ENCODE measurements at places on chromosomes 1 and 21.

DNA sequence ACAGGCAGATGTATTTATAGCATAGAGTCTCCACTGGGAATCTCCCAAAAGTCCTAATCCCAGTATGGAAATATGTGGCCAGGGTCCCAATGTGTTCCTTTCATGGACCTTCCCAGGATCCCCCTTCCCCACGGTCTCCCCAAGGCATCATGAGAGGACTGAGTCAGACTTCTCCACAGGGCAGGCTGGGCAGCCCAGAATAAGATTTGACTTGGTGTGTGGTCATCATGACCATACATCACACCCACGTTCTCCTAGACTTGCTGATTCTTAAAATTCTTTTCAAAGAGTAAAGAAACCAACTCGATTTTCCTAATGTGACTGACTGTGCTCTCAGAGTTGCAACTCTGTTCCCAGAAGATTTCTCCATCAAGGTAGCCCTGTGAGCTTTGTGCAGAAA is 93.9 kb upstream of the CD34 start:
- no peak for DNase-seq
- no peaks in the 10 kb centered on the region for H3K4me1 ChIP-seq
- H3K4me3 ChIP-seq, result no peak overlapping the region
- no peaks in the 10 kb centered on the region for H3K36me3 ChIP-seq
- H3K27ac ChIP-seq, result no peak overlapping the region

DNA sequence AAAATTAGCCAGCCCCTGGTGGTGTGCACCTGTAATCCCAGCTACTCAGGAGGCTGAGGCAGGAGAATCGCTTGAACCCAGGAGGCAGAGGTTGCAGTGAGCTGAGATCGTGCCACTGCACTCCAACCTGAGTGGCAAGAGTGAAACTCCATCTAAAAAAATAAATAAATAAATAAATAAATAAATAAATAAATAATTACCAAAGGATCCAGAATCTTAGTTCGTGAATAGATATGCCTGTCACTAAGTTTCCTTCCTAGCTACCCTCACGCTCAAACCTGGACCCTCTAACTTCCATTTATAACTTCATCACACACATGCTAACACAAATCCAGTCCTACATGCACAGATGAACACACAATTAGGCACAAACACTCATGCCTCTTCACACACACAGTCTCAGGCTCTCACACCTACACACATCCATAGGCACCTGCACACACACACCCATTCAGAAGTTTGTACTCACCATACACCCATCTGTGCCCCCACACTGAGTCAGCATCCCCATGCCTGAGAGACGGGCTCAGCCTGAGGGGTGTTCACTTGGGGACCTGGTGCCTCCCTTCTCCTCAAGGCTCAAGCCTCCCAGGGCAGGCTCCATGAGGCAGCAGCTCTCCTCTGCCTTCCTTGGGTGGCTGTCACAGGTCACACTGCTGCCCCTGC is 61.5 kb downstream of the LACTBL1 start:
- H3K27me3 ChIP-seq, result no peaks in the 10 kb centered on the region
- peaks cover 72% of the 10 kb centered on the region for H3K36me3 ChIP-seq
- no peak overlapping the region for H3K27ac ChIP-seq
- DNase-seq, result no peak

DNA sequence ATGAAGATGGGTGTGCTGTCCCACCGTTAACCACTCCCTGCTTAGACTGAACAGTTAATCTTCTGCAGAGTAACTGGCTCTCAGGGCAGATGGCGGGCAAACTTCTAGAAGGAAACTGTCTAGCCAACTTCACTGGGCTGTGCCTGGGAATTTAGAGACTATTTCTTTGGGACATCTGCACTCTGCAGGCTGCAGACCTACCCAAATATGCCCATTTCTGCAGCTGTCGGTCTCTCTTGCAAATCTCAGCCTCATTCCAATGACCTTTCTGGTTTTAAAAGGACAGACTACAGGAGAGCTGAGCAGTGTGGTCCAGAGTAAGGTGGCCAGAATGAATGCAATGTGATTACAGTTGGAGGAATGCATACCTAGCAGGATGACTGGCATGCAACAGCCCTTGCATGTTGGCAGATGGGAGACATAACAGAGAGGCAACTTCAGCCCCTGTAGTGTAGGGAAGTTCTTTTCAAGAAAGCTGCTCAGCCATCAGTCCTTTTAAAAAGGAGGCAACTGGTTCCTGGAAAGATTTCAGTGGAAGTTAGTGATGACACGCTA is 26.3 kb upstream of the IL20 start:
- H3K4me3 ChIP-seq, result no peak overlapping the region
- H3K27ac ChIP-seq, result no peak overlapping the region
- no peak for DNase-seq
- H3K4me1 ChIP-seq, result peaks cover 3% of the 10 kb centered on the region

DNA sequence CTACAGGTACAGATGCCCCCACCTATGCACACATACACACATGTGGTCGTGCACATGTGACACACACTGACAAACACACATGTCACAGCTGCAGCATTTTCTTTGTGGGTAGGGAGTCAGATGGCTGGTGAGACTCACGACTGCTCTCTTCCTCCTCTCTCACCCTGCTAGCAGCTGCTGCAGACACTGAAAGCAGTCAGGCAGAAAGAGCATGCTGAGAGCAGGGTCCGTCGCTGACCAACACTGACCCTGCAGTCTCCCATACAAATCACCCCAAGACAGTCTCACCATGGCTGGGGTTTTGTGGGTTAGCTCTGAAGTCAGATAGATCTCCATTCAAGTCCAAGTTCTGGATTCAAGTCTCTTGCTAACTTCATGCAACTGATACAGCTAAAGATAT is 188.3 kb downstream of the ASTN1 start:
- H3K27ac ChIP-seq, result no peak overlapping the region
- no peaks in the 10 kb centered on the region for H3K27me3 ChIP-seq
- no peaks in the 10 kb centered on the region for H3K4me1 ChIP-seq
- no peak for DNase-seq

DNA sequence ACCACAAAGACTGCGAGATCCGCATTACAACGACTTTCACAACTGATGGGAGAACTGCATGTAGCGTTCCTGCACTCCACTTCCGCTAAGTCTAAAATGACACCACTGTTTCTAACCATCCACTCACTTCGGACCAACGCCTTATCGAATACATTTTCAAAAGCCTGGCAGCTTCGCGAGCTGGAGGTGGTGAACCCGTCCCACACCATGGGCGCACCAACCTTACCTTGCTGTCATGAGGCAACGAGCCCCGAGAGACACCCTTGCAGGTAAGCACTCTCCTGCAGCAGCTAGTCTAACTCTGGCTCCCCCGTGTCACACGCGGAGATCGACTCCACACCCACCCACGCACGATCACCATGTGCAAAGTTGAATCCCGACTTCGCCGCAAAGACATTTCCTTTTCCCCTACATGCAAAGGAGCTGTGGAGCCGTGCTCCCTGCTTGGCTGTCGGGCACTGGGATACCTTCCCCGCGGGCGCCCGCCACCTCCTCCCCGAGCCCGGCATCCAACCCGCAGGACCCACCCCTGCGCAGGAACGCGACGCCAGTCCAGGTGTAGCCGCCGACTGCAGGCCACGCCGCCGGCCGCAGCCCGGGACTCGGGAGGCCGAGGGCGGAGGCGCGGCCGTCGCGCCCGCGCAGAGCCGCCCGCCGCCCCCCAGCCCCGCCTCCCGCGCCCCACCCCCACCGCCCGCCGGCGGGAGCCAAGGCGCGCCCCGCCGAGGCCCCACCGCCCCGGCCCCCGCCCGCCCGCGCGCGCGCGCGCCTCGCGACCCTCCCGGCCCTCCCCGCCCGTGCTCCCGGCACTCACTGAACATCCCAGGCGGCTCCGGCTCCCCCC is 629 bp downstream of the TAF5L start:
- peaks cover 5% of the 10 kb centered on the region for H3K4me1 ChIP-seq
- no peaks in the 10 kb centered on the region for H3K27me3 ChIP-seq
- H3K27ac ChIP-seq, result peak overlapping the region; percentile 84
- peak overlapping the region; percentile 97 for H3K4me3 ChIP-seq
- peaks cover 3% of the 10 kb centered on the region for H3K36me3 ChIP-seq

- DNase-seq, result no peak
- H3K36me3 ChIP-seq, result no peaks in the 10 kb centered on the region
- no peak overlapping the region for H3K27ac ChIP-seq
- H3K4me1 ChIP-seq, result peaks cover 10% of the 10 kb centered on the region
- H3K4me3 ChIP-seq, result no peak overlapping the region
- no peaks in the 10 kb centered on the region for H3K27me3 ChIP-seq
Measured at GRCh38 chr1:83626603-83627002, 372.3 kb downstream of the TTLL7 start.

GRCh38 chr1:246008363-246008831 is 498.7 kb downstream of the SMYD3 start:
- no peak overlapping the region for H3K4me3 ChIP-seq
- H3K4me1 ChIP-seq, result no peaks in the 10 kb centered on the region

DNA sequence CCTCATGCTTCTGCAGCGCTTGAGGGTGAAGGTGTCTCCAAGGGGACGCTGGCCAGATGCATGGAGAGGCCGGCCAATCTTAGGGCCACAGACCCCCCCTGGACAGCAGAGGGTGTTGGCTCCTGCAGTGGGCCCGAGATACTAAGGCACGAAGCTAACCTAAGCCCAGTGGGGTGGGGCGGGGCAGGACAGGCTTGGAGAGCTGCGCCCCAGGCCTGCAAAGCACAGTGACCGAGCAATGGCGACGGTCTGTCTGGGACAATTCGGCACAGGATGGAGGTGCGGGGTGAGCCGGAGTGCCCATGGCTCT is 1.3 kb downstream of the FNDC10 start:
- H3K4me3 ChIP-seq, result no peak overlapping the region
- no peak for DNase-seq
- no peaks in the 10 kb centered on the region for H3K36me3 ChIP-seq
- peaks cover 10% of the 10 kb centered on the region for H3K4me1 ChIP-seq
- H3K27ac ChIP-seq, result no peak overlapping the region
- H3K27me3 ChIP-seq, result peaks cover 26% of the 10 kb centered on the region

DNA sequence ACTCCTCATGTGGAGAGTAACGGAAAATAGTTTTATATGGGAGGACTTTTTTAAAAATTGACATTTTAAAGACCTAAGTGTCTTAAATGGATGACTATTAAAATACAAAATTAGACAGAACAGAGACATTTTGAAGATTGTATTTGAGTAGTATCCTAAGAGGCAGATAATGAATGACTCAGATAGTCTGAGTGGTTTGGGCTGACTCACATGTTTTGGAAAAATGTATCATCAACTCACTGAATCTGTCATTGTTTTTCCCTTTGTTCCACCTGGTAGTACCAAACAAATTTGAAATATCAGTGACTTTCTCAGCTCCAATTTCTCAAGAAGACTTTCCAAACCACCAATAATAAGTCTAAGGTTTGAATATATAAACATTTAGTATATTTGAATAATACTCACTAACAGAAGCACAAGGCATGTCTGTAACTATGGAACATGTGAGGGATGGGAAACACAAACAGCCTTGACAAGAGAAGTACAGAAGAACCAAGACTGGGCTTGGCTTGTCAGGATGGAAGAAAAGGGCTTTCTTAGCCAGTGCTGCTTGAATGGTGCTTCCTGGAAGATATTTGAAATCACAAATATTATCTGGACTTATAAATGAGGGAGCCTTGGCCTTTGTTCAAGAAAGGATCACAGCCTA is 90.6 kb downstream of the SGIP1 start:
- H3K4me3 ChIP-seq, result no peak overlapping the region
- DNase-seq, result no peak
- H3K27ac ChIP-seq, result no peak overlapping the region
- H3K4me1 ChIP-seq, result no peaks in the 10 kb centered on the region
- no peaks in the 10 kb centered on the region for H3K27me3 ChIP-seq

GRCh38 chr1:171948511-171948910 is 107.2 kb downstream of the DNM3 start:
- no peaks in the 10 kb centered on the region for H3K36me3 ChIP-seq
- no peak overlapping the region for H3K27ac ChIP-seq
- H3K27me3 ChIP-seq, result no peaks in the 10 kb centered on the region
- H3K4me3 ChIP-seq, result no peak overlapping the region
- H3K4me1 ChIP-seq, result no peaks in the 10 kb centered on the region
- no peak for DNase-seq

DNA sequence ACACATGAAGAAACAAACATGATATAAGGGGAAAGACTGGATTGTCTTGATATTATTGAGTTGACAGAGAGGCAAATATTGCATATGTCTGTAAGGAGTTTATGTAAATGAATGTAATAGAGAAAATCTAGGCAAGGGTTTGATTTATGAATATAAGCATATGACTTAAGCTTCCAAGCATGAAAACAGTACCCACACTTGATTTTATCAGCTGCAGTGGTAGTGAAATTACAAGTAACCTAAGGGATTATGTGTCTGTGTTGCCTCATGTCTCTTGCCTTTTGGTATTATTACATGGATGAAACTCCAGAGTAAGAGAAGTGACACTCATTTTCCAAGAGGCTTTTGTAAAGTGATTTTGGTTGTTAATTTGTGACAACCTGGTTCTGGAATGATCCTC is 1678.9 kb downstream of the KCNT2 start:
- H3K27me3 ChIP-seq, result no peaks in the 10 kb centered on the region
- H3K27ac ChIP-seq, result no peak overlapping the region
- H3K36me3 ChIP-seq, result no peaks in the 10 kb centered on the region
- H3K4me1 ChIP-seq, result peaks cover 3% of the 10 kb centered on the region

DNA sequence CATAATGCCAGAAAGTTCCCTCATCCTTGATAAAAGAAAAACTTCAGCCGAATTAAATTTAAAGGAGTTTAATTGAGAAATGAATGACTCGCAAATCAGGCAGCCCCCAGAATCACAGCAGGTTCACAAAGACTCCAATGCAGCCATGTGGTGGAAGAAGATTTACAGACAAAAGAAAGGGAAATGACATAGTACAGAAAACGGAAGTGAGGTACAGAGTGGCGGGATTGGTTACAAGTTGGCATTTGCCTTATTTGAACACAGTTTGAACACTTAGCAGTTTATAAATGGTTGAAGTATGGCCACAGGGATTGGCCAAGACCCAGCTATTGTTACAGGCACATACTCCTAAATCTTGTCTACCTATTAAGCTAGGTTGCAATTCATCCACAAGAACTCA is 46.6 kb downstream of the HIVEP3 start:
- peaks cover 14% of the 10 kb centered on the region for H3K4me1 ChIP-seq
- DNase-seq, result no peak
- no peak overlapping the region for H3K4me3 ChIP-seq
- no peaks in the 10 kb centered on the region for H3K36me3 ChIP-seq

DNA sequence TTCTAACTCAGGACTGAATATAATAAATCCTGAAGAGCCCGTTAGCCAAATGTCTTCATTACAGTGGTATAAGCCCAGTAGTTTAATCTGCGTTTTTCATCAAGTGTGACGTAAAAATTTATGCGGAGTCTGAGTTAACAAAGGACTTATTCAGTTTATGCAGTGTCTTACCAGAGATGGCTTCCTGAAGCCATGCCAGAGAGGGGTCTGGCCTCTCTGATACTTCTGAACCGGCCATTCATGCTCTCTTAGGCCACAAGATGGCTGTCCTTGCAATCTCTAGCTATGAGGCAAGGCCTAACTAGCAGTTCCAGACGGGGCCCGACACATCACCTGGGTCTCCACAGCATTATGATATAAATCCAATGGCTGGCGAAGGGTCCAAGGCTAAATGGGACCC is 101.4 kb downstream of the TEX35 start:
- no peak for DNase-seq
- no peaks in the 10 kb centered on the region for H3K27me3 ChIP-seq
- H3K27ac ChIP-seq, result no peak overlapping the region
- no peaks in the 10 kb centered on the region for H3K36me3 ChIP-seq

- no peaks in the 10 kb centered on the region for H3K4me1 ChIP-seq
- DNase-seq, result no peak
- H3K27me3 ChIP-seq, result no peaks in the 10 kb centered on the region
- peaks cover 16% of the 10 kb centered on the region for H3K36me3 ChIP-seq
Measured at GRCh38 chr21:37220433-37220980, 46.6 kb downstream of the VPS26C start.

All from neuronal stem cell (in vitro differentiated cells).